Right atrium auricular region (tissue), 2 donors: ENCODE measurements at places on chromosomes 4 and X.

DNA sequence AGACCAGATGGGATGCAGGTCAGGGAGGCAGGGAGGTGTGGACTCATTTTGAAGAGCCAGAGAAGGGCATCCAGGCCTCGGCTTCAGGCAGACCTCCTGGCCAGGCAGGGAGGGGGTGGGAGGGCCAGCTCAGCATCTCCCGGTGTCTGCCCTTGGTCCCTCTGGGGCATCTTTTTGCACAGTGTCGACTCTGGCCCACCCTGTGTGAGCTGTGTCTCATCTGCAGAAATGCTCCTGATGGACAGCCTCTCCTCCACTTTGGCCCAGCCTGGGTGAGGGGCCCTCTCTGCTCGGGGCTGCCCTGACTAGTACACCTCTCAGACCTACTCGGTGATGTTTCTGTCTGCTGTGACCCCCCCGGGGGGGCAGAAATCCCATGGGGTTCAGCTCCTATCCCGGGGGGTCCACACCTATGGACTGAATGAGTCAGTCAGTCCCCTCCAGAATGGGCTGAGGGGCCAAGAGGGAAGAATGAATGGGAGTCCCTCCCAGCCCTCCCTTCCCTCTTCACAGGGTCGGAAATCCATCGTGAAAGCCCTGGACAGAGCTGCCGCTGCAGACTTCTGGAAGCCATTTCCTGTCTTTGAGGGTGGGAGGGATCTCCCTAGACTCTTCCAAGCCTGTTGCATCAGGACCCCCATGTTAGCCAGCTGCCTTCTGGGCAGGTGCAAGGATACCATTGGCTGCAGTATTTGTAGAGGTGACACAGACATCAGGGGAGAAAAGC lies 196.7 kb upstream of the PSAPL1 start:
- DNase-seq: no peak

- no peak for DNase-seq
Observed at GRCh38 chr4:576991-577498, 950 bp upstream of the TMEM271 start.

GRCh38 chr4:16196482-16197393 lies 29.5 kb downstream of the TAPT1 start:
- no peak for DNase-seq

DNA sequence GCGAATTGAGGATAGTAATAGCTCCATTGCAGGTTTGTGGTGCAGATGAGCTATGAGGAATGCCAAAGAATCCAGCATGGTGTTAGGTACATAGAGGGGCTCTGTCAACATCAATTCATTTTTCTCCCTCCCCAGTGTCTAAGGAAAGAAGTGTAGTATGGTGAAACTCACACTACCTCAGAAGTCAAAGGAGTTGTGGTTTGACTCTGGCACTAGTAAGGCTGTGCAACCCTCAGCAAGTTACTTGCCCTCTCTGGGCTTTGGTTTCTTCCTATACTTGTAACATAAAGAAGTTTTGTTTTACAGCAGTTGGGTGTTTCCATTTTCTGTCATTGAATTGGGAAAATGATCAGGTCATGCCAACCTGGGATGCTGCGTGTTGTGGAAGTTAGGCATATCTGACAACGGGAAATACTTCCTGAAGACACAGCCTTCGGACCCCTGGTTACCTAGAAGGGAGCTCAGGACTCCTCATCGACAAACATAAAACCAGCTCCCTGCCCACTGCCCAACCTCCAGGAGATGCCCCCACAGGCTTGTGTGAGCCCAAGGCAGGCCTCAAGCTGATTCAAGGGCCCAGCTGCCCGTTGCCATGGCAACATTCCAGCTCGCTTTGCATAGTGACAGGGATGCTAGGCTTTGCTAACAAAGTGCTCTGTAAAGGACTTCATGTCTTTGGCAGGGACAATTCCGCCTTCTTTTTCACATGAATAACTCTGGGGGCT lies 71.4 kb downstream of the RTL5 start:
- DNase-seq: no peak
